ENCODE measurements at places on chromosomes 5 and 9. TPM values are rescaled to one million over a fixed set of nuclear protein-coding genes. Genes with fewer than 3 reads are reported as not detected.

Gene NRARP
- polyA plus RNA-seq: 12.6 TPM

Gene MAT2B
- 38.3 TPM for polyA plus RNA-seq

Gene SHC3
- polyA plus RNA-seq: 0.07 TPM

Gene MPDZ
- polyA plus RNA-seq: 31.3 TPM

Gene IL9
- not detected for polyA plus RNA-seq

Gene PCDHA1
- polyA plus RNA-seq: 0.69 TPM

Gene ATP10B
- polyA plus RNA-seq: not detected

Gene PCDHB16
- 1.6 TPM for polyA plus RNA-seq

Gene SMIM33
- not detected for polyA plus RNA-seq

Gene FREM1
- 13.1 TPM for polyA plus RNA-seq
